ENCODE measurements at places on chromosomes 5 and 9.
A peak's percentile ranks its signal among the peaks of the same experiment; 100 is the strongest.

DNA sequence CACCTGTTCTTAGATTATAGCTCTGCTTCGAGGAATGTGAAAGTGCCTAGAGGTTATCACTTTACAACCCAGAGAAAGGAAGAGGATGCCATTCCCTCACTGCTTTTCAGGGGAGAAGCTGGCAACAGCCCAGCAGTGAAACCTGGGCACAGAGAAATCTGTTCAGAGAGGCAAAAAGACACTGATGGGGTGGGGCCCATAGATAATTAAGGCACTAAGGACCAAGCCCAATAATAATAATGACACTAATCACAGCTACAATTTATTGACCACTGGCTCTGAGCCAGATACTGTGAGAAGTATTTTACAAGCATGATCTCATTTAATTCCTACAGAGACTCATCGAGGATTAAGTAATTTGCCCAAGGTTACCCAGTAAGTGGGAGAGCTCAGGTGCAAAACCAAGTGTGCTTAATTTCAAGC, 168.3 kb downstream of the PIK3R1 start:
- DNase-seq, result no peak

DNA sequence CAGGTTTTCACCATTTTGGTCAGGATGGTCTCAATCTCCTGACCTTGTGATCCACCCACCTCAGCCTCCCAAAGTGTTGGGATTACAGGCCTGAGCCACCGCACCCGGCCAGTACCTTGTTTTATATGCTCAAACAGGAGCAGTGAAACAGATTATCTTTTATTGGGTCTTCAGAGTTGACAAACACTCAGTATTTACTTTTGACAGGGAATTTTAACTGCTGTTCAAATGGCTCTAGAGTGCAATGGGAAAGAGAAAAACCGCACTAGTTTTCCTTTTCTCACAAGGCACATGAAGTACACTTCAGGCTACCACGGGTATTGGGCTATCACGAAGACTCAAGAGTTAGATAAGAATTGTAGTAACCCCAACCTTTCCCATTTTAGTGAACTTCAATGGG, 471.9 kb upstream of the DAB2 start:
- DNase-seq, result no peak

- no peak for DNase-seq
These were observed 15.1 kb upstream of the CSNK1G3 start for GRCh38 chr5:123496892-123497291.

GRCh38 chr9:37038302-37038942, 4.4 kb upstream of the PAX5 start:
- DNase-seq, result no peak

- DNase-seq, result no peak
These were observed 201.6 kb downstream of the DCP2 start for GRCh38 chr5:113178073-113178779.

- no peak for DNase-seq
These were observed 6.4 kb upstream of the DCTN4 start for GRCh38 chr5:150765011-150765798.

GRCh38 chr5:147075187-147075586, 159.6 kb upstream of the STK32A start:
- no peak for DNase-seq

DNA sequence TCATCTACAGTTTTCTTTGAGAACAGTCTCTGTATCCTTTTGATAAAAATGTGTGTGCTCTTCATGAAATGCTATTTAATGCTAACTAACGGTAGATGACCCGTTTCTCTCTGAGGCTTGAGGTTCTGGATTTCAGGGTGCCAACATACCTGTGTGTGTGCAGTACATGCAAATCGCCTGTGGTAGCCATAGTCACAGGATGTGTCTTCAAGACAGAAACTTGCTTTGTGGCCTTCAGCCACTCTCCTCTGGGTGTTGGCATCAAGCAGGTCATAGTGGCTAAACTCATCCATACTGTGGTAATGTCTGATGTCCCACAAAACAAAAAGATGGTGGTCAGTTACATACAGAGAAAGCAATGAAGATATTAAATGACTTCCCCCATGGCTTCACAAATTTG, 4.2 kb downstream of the LOX start:
- DNase-seq, result no peak

GRCh38 chr5:144370273-144370672, 199.6 kb downstream of the KCTD16 start:
- DNase-seq, result no peak

DNA sequence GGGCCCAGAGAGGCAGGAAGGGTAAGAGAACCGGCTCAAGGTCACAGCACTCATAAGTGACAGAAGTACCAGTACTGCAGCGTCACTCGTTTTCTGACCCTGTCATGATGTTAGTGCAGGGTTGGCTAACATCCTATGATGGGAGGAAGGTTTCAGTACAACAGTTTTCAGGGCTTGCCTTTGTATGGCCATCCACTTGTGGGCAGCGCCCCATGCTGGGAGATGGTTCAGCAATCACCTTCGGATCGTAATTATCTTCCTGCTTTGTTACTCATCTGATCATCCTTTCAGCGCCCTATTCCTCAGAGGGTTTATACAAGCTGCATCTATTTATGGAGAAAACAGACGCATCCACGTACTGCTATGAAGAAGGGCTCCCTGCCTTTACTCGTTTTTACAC, 2.4 kb downstream of the MAP1B start:
- no peak for DNase-seq

DNA sequence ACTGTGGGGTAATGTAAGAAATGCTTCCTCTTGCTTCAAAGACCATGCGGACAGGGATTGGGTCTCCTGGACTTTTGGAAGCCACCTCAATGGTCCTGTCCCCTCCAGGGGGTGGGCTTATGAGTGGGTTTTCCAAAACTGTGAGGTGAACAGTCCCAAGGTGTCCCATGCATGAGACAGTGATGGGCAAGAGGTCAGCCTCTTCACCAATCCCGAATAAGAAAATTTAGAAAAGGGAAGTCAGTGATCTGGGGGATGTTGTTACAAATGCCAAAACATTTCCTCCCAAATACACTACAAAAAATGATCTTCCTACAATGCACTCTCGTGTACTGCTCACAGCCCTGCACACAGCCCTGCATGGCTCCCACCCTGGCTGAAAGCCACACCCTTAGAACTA, 215.7 kb upstream of the TBC1D2 start:
- DNase-seq, result no peak

- no peak for DNase-seq
These were observed 73.0 kb downstream of the KIF24 start for GRCh38 chr9:34256104-34256503.

- no peak for DNase-seq
These were observed 20.8 kb downstream of the TMEM245 start for GRCh38 chr9:109098960-109099308.

DNA sequence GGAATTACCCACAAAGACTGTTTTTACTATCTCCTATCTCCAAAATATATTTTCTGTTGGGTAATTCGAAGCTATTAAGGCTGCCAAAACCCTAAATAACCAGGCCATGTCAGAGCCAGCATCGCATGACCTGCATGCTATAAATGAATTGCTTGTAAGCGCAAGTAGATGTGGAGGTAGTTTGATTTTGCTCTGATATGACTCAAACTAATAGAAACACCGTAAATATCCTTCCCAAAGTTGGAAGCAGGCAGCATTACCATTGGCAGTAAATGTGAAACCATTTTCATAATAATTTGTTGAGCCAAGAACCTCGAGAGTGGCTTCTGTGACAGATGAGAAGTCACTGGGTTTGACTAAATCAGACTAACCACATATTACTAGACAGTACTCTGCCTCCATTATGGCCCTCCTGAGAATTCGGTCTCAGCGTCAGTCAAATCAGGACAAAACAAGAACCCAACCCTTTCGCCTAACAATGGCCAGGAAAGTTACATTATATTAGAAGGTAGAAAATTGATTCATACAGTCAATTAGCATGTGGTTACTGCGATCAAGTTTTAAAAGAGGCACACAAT, 289.8 kb downstream of the SPOCK1 start:
- no peak for DNase-seq

DNA sequence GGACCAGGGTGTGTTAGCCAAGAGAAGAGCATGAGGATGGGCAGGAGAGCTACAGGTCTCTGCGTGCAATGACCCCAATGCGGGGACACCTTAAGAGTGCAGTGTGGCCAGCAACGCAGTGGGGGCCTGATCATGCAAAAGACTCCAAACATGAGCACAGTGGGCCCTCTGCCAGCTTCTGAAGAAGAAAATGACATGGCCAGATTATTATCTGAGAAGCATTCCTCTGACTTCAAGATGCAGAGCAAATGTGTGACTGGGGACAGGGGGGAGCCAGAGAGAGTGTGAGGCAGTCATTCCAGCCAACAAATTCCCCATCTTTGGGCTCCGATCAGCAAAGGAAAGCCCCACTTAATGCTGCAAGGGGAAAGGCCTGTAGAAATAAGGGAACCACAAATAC, 229.4 kb downstream of the CDK5RAP2 start:
- DNase-seq, result no peak

DNA sequence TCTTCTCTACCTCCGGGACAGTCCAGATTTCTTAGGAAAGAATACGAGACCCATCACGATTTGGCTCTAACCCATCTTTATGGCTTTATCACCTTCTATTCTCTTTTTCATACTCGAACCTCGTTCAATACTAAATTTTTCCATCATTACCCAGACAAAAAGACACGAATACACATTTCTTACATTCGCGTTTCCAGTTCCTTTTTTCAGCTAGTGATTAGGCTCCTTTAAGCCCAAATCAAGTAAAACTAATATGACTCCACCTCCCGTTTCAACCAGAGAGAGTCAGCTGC, 506 bp downstream of the ZBTB6 start:
- no peak for DNase-seq

DNA sequence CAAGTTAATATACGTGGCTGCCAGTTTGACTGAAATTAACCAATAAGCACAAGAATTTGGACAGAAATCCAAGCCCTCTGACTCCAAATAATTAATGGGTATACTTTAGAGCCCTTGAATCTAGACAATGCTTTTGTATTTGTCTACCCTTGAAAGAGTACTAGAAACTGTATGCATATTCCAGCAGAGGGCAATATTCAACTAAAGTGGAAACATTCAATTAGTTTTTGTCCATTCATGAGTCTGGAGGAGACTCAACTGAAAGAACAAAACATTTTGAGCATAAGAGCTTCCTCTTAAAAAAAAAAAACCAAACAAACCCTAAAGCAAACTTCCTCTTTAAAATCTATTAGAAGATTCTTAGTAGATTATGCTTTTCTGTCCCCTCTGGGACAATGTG, 157.8 kb downstream of the ARHGEF28 start:
- no peak for DNase-seq

DNA sequence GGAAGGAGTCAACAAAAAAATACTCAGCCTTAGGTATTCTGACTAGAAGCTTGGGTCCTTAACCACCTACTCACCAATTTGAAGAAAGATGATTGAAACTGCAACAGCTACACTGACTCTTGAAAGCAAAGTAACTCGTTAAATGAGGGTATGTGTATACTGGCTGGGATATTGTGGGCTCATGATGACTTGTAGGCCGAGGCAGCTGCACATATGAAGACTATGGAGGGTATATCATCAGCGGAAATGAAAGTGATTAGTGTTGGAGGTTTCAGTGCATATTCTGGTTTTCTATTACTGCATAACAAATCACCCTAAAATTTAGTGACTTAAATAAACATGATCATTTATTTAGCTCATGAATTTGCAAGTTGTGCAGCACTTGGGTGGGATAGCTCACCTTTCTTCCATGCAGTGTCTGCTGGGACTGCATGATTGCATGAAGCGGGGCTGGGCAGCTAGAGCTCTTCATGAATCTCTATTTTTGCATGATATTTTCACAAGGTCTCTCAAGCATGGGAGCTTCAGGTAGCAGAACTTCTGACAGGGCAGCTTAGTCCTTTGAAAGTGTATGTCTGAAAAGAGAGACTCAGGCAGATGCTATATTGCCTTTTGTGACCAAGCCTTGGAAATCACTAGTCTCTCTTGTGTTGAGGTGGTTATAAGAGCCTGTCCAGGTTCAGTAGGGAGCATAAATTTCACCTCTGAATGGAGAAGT, 96.1 kb upstream of the CDKN2B start:
- no peak for DNase-seq

- peak; percentile 61 for DNase-seq
These were observed 84.0 kb downstream of the HSD17B3 start for GRCh38 chr9:96217754-96218693.

- no peak for DNase-seq
These were observed 74.5 kb downstream of the ADAMTS12 start for GRCh38 chr5:33817301-33817700.

DNA sequence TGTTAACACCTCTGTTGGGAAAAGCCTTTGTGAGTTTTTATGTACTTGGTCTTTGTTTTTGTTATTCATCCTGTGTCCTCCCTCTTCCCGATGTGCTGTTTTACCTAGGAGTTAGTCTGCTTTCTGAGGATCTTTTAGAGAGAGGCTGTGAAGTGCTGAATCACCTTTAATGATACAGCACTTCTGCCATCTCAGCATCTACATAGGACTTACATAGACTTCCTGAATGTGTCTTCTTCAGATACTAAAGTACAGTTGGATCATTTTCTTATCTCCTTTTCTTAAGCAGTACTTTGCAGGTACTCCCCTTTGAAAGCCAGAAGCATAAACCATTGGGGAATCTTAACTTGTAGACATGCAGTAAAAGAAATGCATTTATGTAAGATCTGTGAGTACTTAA, 31.5 kb downstream of the OTULIN start:
- no peak for DNase-seq

DNA sequence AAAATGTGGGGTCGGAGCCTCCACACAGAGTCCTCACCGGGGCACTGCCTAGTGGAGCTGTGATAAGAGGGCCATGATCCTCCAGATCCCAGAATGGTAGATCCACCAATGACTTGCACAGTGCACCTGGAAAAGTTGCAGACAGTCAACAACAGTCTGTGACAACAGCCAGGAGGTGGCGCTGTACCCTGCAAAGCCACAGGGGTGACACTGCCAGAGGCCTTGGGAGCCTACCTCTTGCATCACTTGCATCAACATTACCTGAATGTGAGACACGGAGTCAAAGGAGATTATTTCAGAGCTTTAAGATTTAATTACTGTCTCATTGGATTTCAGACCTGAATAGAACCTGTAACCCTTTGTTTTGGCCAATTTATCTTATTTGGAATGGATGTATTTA, 614.1 kb upstream of the CDH9 start:
- DNase-seq, result no peak

DNA sequence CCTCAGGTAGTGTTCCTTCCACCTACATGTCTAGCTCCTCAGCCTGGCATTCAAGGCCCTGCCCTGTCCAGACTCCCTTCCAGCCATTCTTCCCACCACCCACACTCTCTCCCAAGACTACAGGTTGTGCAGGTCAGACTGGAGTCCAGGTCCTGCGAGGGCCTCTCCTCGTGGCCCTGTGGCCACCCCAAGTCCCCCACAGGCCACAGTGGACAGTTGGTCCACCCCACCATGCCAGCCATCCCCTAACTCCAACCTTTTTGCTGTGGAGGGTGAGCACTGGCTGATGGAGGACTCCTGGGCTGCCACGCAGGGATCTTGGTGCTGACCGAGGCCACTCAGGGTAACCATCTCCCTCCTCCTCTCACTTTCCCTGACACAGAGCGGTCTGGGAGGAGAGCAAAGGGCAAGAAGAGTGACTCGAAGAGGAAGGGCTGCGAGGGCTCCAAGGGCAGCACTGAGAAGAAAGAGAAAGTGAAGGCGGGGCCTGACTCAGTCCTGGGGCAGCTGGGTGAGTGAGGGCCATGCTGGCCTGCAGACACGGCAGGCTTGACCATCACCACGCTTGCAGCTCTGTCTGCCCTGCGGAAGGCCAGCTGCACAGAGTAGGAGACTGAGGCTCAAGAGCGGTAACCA, 51.0 kb downstream of the JADE2 start:
- no peak for DNase-seq
